Activated CD4-positive, alpha-beta T cell treated with anti-CD3 and anti-CD28 coated beads, Interleukin-2, amount 50 U/mL, for 16 hours (primary cell): ENCODE measurements at places on chromosomes 1 and 21.
A peak's percentile ranks its signal among the peaks of the same experiment; 100 is the strongest.

DNA sequence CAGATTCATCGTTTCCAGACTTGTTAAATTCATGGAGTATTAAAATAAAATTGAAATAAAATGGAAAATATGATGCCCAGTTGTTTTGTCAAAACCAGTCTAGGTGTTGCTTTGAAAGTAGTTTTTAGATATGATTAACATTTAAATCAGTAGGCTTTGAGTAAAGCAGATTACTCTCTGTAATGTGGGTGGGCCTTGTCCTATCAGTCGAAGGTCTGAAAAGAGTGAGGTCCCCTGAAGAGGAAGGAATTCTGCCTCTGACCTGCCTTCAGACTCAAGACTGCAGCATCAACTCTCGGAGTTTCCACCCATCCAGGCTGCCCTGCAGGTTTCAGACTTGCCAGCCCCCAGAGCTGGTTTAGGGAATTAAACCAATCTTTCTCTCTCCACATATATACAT, 36.2 kb downstream of the C21orf91 start:
- DNase-seq: no peak

DNA sequence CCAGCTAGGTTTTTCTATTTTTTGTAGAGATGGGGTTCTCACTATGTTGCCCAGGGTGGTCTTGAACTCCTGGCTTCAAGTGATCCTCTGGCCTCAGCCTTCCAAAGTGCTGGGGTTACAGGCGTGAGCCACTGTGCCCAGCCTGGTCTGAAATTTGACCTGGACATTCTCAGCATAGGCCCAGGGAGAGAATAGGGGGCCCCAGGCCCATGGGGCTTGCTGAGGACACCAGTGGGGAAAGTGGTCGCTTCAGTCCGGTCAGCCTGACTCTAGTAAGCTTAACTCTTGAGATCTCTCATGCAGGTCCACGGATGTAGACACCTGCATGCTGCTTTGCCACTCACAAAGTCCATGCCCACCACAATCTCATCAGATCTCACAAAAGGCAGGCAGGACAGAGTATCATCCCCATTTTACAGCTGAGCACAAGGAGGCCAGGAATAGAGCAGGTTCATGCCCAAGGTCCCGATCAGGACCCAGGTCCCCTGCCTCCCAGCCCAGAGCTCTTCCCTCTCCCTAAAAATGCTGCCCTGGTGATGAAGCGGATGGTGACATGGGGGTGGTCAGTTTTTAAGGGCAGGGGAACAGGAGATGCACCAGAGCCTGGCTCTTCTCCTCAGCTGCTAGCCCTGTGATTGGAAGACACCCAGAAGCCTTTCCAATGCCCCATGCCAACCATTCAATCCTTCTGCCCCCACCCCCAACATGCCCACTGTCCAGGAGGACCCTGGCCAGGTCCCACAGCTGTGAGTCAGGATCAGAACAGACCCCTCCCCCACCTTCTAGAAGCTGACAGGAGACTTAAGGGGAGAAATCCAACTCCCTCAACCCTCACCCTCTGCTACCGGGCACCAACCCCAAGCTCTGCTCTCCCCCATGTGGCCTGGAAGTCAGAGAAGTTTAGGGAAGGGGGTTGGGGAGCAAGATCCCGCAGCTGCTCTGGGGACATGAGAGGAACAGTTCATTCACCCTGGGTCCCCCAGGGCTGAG, 1.8 kb downstream of the FHL3 start:
- no peak for DNase-seq

DNA sequence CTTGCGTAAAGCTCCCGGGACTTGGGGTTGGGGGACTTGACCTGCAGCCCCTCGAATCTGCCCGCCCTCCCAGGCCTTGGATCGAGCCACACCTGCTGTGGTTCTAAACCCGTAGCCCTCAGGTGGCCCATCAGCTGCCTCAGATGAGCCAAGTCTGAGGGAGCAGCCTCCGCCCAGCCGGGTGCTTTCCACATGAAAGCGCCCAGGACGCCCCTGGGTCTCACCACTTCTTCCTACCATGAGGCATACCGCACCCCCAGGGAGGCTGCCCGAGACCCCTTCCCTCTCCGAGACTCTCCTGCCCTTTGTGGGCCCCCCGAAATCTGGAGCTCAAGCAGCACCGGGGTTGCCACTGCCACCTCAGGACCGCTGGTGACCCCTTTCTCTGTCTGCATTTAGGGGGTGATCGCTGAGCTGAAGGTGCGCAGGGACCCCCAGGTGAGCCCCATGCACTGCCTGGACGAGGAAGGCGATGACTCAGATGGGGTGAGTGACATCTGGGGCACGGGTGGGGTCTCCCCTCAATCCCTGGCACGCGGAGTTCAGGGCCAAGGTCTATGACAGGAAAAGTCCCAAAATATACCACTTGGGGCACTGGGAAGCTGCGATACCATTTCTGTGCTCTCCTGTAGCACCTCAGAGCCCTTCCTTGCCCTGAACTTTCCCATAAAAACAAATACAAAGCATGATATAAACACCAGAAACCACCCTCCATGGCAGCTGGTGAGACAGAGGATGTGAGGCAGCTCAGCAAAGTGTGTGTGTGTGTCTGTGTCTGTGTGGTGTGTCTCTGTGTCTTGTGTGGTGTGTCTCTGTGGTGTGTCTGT, 68.5 kb downstream of the SLC19A1 start:
- no peak for DNase-seq

DNA sequence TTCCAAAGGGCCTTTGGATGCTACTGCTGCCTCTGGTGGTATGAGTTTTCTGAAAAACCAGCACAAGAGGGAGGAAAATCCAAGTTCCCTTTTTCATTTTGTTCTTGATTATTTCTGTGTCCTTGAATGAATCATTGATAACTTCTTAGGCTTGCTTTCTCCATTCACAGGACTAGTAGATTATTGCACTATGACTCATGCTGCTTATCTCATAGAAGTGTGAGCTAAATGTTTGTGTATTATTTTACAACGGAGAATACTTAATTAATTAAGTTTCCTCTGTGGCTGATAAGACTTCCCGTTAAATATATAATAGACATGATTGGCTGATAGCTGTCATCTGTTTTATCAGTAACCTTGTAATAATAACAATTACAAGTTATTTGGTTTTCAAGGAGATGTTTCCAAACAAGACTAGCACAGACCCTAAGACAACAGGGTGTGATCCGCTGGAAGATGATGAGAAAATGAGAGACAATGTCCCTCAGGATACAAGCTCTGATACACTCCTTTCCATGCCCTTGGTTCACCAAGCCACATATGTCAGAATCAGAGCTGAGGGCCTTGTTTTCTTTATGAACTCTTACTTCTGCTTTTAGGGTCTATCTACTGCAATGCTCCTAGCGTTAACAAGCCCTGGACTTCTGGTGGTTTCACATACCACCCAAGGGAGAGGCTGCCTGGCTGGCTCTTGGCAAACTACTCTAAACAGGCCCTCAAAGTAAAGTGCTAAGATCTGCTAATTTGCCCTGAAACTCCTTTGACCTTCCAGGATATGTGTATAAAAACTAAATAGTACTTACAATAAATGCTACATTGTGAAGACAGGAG, 1078.3 kb downstream of the TTLL7 start:
- DNase-seq: no peak

- DNase-seq: no peak
Measured at GRCh38 chr21:40120940-40121575, 253.8 kb downstream of the PCP4 start.

- peak; percentile 82 for DNase-seq
Measured at GRCh38 chr1:12040457-12041051, 21.3 kb downstream of the MIIP start.

DNA sequence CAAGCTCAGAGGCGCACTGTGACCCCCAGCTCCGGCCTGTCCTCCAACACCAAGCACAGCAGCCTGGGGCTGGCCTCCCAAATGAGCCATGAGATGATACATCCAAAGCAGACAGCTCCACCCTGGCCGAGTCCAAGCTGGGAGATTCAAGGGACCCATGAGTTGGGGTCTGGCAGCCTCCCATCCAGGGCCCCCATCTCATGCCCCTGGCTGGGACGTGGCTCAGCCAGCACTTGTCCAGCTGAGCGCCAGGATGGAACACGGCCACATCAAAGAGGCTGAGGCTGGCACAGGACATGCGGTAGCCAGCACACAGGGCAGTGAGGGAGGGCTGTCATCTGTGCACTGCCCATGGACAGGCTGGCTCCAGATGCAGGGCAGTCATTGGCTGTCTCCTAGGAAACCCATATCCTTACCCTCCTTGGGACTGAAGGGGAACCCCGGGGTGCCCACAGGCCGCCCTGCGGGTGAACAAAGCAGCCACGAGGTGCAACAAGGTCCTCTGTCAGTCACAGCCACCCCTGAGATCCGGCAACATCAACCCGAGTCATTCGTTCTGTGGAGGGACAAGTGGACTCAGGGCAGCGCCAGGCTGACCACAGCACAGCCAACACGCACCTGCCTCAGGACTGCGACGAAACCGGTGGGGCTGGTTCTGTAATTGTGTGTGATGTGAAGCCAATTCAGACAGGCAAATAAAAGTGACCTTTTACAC, 29.1 kb downstream of the SLC19A1 start:
- peak; percentile 29 for DNase-seq
